GOT3 (cell line): ENCODE measurements at places on chromosomes 7 and 10.

- DNase-seq: no peak
Measured at GRCh38 chr10:15562116-15562515, 157.6 kb downstream of the ITGA8 start.

DNA sequence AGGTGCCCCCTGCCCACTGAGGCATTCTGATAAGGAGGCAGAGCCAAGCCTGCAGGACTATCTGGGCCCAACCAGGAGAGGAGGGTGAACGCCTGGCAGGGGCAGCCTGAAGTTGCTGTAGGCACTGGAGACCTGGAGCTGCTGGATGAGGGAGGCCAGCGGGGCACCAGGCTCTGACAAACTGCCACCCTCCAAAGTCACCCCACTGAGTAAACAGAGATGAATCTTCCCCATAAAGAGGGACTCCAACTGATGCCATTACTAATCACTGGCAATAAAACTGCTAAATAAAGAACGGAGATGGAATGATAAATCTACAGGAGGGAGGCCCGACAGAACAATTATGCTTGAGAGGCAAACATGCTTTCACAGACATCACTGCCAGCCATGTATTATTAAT is 44.2 kb downstream of the DRGX start:
- no peak for DNase-seq

- DNase-seq: no peak
Measured at GRCh38 chr10:87623191-87623590, 36.5 kb upstream of the PAPSS2 start.

DNA sequence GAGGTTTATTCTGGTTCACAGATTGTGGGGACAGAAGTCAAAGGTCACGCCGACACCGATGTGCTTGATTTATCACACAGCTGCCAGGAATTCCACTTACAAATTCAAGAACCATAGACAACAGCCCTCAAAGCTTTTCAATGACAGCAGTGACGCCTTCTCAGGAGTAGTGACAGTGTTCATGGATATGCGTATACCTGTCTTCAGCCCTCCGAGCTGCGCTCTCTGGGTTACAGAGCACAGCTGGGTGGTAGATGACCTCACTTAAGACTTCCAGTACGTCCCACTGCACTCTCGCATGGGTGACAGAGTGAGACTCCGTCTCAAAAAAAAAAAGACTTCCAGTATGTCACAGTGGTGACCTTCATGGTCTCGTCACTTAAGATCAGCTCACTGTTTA is 108.5 kb downstream of the TCERG1L start:
- no peak for DNase-seq

- no peak for DNase-seq
Measured at GRCh38 chr7:45563401-45563800, 10.8 kb upstream of the ADCY1 start.

DNA sequence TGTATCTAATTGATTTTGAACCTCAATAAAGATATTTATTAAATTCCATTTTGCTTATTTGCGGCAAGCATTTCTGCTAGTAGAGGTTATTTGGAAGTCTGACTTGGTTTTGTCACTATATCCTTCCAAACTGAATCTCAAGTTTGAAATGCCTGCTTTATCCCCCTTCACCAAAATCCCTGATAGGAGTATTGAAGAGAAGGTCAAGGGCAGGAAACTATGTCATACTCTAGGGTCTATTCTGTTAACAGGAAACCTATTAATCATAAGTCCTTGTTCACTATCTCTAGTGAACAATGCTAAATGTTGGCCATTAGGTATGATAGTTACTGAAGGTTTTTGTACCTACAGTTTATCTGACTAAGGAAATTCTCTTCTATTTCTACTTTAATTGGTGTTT is 11.5 kb downstream of the GNAT3 start:
- DNase-seq: no peak

DNA sequence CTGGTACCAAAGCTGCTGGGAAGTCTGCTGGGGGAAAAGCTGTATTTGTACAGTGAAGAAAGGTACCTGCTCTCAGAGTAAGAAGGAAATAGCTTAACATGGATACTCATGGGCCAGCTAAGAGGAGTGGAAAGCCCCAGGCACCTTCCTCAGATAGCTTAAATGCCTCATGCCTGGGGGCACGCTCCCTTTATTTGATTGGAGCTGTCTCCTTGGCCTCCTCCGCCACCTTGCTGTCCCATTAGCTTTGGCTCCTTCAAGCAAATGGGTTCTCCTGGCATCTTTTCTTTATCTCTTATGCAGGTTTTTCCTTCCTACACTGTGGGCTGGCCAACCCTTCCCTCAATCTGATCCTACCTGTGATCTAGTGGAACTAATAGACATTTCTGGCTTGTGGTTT is 318.5 kb downstream of the SH2D4B start:
- no peak for DNase-seq

DNA sequence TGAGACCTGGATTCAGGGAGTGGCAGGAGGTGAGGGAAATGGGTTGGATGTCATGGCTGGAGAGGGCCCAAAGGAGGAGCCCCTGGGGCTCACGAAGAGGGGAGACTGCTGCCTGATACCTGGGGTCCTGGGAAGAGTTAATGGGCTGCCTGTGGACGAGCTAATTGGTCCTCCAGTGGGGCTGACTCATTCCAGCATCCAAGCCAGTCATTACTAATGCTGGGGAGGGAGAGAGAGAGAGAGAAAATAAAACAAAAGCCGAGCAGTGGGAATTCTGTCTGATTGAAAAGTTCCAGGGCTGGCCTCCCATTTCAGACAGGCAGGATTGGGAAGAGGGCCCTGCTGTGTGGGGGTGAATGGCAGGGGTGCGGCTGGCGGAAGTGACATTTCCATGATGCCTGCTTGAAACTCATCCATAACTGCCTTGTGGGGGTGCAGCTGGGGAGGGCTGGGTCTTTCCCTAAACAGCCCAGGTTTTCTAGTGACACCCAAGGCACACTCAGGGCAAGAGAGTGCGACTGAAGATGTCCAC is 297.8 kb downstream of the RPS24 start:
- DNase-seq: no peak

DNA sequence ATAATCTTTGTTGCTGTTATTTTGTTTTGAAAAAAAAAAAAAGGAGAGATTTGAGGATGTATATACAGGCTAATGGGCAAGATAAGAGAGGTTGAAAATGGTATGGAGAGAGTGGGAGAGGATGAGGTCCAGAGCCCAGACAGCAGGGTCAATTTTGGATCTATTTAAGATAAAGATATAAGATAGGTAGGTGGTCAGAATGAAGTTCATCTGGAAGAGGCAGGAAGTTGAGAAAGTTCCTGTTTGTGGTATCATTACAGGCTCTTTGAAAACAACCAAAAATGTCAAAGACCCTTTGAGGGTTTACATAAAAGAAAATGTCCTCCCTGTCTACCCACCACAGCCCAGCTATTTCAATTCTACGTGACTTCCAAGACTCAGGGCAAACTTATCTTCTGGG is 7.5 kb downstream of the CEP41 start:
- DNase-seq: no peak

DNA sequence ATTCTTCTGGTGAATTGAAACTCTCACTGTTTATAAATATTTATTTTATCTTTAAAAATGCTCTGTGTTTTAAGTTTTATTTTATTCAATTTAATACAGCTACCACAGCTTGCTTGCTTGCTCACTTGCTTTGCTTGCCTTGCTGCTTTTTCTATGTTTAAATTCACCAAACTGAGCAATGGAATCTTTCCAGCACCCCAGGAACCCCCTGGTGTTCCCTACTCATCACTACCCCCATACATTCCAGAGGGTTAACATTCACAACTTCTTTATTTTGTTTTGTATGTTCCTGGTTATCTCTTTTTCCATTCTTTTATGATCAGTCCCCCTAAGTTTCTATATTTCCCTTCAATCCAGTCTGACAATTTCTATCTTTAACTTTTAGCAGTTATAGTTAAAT is 166.5 kb upstream of the COL1A2 start:
- DNase-seq: no peak

GRCh38 chr10:618229-618989 is 71.1 kb downstream of the DIP2C start:
- no peak for DNase-seq

GRCh38 chr10:21449288-21449966 is 76.1 kb downstream of the SKIDA1 start:
- DNase-seq: no peak

GRCh38 chr10:97708976-97709946 is 4.3 kb upstream of the MARVELD1 start:
- no peak for DNase-seq

GRCh38 chr10:1152386-1153250 is 96.4 kb downstream of the WDR37 start:
- DNase-seq: no peak

- peak; percentile 93 for DNase-seq
Measured at GRCh38 chr7:128862571-128863432, at the start of gene ATP6V1F. TSS of gene ATP6V1F (plus strand) at chr7:128862856. CDS start at chr7:128862905, 49 bp downstream.

DNA sequence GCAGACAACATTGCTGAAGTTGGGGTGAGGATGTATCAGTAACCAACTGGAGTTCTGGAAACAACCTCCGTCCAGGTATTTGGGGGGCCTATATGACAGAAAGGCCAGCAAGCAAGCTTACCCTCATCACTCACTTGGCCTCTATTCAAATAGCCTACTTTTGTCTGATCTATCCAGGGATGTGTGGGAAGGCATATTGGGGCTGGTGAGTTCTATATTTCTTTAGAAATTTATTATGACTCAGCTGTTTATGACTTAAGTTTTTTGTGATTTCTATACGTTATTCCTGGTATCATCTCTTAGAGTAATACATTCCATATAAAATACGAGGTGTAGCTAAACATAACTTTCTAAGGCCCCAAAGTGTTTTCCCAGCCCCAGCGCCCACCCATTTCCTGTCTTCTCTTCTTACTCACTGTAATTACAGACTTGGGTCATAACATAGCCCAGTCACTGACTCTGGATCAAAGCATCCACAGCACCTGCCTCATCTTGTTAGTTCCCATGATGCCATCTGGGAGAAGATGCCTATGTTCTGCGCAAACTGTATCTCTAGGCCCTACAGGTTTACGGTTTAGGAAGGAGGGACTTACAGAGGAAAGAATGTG is 18.1 kb downstream of the GARS1 start:
- DNase-seq: no peak
